ENCODE measurements at places on chromosomes 3 and 15. TPM values are rescaled to one million over a fixed set of nuclear protein-coding genes. Genes with fewer than 3 reads are reported as not detected.

The CFAP100 gene
- not detected for total RNA-seq

The C3orf70 gene
- total RNA-seq = not detected

The CIDEC gene
- total RNA-seq = 6.6 TPM

The SNTN gene
- not detected for total RNA-seq

The PIGBOS1 gene
- 28.2 TPM for total RNA-seq

The C3orf49 gene
- not detected for total RNA-seq

The SCAPER gene
- total RNA-seq = 1.3 TPM

The AADAC gene
- total RNA-seq = 18.8 TPM

The SPESP1 gene
- not detected for total RNA-seq

The CA12 gene
- 147 TPM for total RNA-seq

The ZNF280D gene
- total RNA-seq = 16.5 TPM

The MESP2 gene
- total RNA-seq = 0.62 TPM

The SLCO2A1 gene
- total RNA-seq = not detected
